ENCODE measurements at places on chromosomes 2 and 18. TPM values are rescaled to one million over a fixed set of nuclear protein-coding genes. Genes with fewer than 3 reads are reported as not detected.

GRCh38 chr2:26184555-26185303 lies 11.8 kb downstream of the GAREM2 start:
- DNase-seq = no peak

- no peak for DNase-seq
Observed at GRCh38 chr2:240507778-240508251, 50.0 kb downstream of the ANKMY1 start.

GRCh38 chr2:208072250-208072892 lies 47.0 kb upstream of the PLEKHM3 start:
- peak; percentile 59 for DNase-seq

- DNase-seq = no peak
Observed at GRCh38 chr2:127193164-127193966, 26.7 kb downstream of the CYP27C1 start.

DNA sequence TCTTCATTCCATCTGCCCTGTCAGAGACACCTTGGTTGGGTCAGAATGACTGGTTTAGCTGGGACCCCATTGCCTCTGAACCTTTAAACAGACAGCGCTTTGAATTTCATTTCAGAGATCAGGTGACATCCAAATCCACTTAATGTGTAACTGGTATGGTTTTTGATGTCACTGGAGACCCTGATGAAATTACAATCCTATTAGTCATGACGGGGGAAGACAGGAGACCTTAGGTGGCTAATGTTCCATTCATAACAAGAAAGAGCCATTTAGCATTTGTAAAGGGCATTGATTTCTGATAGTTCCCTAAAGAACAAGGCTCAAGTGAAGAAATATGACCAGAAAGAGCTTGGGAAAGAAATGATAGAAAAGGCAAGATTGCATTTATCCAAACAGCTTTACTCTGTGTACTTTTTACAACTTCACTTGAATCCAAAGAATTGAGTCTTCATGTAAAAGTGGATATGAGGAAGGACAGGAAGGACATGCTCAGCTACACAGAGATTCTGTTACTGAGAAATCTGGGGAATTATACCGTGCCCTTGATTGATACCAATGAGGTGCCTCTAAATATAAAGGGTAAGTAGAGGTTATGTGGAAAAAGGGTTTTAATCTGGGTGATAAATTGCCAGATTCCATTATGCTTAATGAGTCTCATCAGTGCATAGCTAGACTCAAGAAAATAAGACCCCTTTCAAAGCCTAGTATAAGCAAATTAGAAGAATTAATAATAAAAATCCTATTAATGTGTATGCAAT lies 198.2 kb downstream of the NCKAP5 start:
- no peak for DNase-seq

- no peak for DNase-seq
Observed at GRCh38 chr2:129239141-129239540, 740.3 kb upstream of the RAB6C start.

Gene FOXI3
- total RNA-seq = not detected

Gene CD207
- not detected for total RNA-seq

Gene ACTG2
- 0.89 TPM for total RNA-seq

Gene FAM110C
- not detected for total RNA-seq

Gene AQP12A
- total RNA-seq = not detected

Measured in M059J (cell line).